ENCODE measurements at places on chromosomes 13 and 19. TPM values are rescaled to one million over a fixed set of nuclear protein-coding genes. Genes with fewer than 3 reads are reported as not detected.

GRCh38 chr19:3375221-3376090 lies 9.1 kb downstream of the NFIC start:
- DNase-seq, result no peak

The PABPC3 gene
- 0.10 TPM for total RNA-seq

DNA sequence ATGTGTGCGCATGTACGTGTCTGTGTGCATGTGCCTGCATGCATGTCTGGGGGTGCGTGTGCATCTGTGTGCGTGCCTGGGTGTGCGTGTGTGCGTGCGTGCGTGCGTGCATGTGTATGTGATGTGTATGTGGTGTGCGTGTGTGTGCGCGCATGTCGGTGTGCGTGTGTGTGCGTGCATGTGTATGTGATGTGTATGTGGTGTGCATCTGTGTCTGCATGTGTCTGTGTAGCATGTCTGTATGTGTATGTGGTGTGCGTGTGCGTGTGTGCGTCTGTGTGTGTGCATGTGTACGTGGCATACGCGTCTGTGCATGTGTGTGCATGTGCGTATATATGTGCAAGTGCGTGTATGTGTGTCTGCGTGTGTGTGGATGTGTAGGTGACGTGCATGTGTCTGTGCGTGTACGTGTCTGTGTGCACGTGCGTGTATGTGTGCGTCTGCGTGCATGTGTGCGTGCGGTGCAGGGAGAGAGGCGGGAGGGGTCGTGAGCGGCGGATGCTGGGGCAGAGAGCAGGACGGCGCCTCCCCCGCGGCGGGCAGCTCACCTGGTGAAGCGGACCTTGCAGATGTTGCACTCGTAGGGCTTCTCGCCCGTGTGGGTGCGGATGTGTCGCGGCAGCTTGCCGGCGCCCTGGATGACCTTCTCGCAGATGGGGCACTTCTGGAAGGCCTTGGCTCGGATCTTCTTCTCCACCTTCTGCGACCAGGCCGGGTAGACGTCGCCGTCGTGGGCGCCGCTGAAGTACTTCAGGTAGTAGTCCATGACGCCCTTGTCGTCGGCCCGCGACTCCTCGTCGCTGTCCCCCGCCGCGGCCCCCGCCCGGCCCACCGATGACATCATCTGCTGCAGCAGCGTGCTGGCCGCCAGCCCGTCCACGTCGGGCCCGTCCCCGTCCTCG lies 13.0 kb downstream of the ZBTB7A start:
- DNase-seq, result no peak

DNA sequence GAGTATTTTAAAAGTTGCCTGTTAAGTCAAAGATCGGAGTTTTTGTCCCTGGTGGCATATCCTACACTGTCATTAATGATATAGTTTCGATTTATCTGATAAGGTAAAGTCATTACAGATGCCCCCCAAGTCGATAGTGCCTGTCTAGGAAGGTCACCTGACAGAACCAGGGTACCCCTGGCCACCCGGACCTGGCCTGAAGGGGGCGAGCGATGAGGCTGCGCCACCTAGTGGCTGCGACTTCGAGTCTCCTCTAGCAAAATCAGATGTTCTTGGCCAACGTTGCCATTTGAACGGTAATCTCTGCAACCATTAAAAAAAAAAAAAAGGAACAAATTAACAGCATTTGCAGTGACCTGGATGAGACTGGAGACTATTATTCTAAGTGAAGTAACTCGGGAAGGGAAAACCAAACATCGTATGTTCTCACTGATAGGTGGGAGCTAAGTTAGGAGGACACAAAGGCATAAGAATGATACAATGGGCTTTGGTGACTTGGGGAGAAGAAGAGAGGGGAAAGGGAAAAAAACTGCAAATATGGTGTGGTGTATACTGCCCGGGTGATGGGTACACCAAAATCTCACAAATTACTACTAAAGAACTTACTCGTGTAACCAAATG lies 565.1 kb downstream of the LIG4 start:
- no peak for DNase-seq

DNA sequence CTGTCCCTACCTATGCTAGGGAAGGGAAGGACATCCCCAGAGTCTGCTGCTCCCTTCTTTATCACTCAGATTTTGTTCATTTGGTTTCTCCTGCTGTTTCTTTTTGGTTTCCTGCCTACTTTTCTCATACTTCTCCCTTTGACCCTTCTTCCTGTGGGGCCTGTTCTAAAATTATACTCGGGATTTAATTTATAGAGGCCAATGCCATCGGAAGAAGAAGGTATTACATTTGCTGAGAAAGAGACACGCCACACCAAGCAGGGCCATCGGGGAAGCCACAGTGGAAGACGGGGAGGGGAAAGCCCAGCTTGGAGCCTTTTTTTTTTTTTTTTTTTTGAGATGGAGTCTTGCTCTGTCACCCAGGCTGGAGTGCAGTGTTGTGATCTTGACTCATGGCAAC lies 46.8 kb upstream of the FARP1 start:
- no peak for DNase-seq

The CKM gene
- total RNA-seq, result not detected

DNA sequence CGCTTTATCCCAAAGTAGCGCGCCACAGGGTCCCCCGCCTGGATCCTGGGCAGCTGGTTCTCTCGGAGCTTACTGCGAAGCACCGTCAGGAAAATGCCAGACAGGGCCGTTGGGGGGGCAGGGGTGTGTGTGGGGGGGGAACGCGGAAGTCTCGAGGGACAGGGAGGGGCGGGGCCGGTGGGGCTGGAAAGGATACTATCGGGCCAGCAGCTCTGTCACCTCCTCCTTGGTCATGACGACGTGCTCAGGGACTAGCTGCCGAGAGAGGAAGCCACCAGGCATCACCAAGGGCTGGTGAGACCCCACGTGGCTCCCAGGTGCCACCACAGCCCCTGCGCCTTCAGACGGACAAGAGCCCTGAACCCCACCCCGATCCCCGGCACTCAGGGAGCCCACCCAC lies 5.3 kb downstream of the POLR2E start:
- no peak for DNase-seq

The PRR36 gene
- total RNA-seq, result not detected

GRCh38 chr19:41735071-41735600 lies 20.2 kb upstream of the CEACAM6 start:
- DNase-seq, result no peak

DNA sequence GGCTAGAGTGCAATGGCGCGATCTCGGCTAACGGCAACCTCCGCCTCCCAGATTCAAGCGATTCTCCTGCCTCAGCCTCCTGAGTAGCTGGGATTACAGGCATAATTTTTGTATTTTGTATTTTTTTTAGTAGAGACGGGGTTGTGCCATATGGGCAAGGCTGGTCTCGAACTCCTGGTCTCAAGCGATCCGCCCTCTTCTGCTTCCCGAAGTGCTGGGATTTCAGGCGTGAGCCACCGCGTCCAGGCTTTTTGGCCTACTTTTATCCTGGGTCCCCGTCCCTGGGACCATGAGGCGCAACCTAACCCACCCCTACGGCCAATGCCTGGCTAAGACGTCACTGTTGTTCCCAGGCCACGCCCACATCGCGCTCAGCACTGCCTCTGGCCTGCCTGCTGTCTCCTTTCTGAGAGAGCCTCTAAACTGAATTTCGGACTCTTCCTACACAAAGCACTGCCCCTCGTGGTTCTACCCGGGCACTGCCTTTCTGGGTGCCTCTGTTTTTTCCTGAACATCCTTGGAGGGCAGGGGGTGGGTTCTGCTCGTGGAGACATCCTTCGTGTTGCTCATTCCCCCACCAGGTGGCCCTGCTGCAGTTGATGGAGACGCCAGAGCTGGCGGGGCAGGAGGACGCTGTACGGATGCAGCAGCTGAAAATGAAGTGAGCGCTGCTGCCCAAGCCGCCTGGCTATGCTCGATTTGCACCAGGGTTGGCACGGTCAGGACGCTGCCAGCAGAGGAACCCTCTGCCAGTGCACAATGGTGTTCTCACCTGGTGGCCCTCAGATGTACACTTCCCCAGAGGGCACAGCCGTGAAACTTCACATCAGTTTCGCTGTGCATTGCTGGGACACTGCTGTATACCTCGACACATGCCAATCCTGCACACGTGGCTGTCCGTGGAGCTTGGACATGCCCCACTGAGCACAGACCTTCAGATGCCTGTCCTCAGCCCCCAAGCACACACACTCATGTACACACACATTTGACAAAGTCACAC lies 2.0 kb downstream of the REX1BD start:
- peak; percentile 54 for DNase-seq

The ADM5 gene
- 5.6 TPM for total RNA-seq

- DNase-seq, result no peak
Measured at GRCh38 chr13:67299751-67300150, 69.6 kb upstream of the PCDH9 start.

DNA sequence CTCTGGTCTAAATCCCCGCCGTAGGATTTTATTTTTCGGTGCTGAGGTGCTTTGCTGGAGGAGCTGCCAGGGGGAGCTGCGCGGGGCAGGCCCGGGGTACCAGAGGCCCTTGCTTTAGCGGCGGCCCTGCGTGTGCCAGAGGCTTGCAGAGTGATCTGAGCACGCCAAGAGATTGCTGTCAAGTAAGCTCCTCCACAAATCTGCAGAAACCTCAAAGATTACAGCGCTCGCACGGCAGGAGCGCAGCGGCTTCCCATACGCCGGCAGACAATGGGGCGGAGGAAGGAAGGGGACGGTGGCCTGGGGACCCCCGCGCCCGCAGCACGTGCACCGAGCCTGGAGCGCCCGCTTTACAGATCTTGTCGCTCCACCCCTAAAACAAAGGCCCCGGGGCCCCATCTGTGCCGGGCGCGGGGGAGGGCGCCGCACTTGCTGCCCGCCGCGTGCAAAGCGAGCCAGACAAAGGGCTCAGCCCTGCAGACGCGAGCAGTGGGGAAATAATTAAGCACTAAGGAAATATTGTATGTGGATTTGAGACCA lies 9.1 kb upstream of the C19orf12 start:
- DNase-seq, result peak; percentile 32

DNA sequence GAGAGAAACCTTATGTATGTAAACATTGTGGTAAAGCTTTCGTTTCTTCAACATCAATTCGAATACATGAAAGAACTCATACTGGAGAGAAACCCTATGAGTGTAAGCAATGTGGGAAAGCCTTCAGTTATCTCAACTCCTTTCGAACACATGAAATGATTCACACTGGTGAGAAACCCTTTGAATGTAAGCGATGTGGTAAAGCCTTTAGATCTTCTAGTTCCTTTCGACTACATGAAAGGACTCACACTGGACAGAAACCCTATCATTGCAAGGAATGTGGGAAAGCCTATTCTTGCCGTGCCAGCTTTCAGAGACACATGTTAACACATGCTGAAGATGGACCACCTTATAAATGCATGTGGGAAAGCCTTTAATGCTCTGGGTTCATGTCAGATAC lies 24.7 kb downstream of the ZNF136 start:
- DNase-seq, result no peak

- no peak for DNase-seq
Measured at GRCh38 chr13:66899955-66900354, 330.2 kb downstream of the PCDH9 start.

- DNase-seq, result no peak
Measured at GRCh38 chr13:53068585-53069520, 40.2 kb downstream of the OLFM4 start.

DNA sequence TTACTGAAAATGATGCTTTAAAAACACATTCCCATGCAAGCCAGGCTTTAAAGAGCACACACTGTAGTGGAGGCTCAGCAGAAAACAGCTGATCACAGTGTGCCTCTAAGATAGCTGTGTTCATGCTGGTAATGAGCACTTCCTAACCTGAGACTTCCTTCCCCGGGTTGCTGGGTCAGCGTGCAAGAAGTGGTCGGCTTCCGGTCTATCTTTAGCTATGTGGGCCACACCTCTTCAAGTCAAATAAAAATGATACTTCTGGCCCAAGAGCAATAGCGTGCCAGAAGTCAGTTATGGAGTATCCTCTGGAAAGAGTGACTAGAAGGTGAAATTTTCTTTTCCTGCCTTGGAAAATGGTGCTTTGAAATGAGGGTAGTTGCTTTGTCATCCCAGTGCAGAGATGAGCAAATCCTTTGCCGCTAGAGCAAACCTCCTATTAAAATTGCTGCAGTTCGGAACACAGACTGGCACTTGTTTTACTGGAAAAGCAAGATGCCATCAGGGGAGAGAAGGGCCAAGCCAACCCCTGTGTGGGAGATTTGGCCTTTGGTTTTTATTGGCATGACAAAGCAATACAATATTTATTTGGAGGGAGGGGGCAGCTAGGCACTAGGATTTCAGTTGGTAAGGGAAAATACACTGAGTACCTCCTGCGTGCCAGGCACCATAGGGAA lies 64.2 kb downstream of the ARHGAP35 start:
- peak; percentile 13 for DNase-seq

DNA sequence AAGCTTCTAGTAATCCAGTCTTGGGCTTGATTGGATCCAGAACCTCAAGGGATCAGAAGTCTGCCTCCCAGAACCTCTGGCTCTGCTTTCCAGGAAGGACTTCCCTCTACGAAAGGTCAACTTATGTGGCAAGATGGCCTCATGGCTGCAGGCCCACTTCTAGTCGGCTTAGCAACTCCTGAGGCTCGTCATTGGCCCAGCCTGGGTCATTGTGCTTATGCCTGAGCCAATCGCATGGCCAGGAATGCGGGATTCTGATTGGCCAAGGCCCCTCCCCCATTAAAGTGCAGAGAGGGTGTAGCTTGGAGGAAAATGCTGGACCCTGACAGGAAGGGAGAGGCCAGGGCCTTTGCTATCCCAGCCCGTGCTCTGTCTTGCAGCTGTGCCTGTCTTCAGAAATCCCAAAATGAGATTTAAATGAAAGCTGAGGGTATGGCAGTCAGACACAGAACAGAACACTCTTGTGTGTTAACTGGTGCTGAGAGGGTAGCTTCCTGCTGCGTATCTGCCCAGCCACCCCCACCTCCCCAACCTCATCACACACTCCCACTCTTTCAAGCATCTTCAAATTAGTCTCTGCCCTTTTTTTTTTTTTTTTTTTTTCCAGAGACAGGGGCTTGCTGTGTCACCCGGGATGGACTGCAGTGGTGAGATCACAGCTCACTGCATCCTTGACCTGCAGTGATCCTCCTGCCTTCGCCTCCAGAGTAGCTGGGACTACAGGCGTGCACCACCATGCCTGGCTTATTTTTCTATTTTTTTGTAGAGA lies 5.5 kb upstream of the CCNE1 start:
- DNase-seq, result no peak

DNA sequence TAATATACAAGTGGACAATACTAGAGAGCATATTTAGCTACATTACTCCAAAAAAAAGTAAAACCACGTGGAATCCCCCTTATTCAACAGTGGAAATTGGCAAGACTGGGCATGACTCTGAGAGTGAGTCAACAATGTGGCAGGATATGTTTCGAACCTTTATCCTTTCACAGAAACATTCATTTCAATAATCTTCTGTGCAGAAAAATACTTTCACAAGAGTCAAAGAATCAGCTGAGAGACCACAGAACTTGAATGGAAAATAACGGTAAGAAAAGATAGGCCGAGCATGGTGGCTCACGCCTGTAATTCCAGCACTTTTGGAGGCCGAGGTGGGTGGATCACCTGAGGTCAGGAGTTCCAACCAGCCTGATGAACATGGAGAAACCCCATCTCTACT lies 25.1 kb upstream of the CD70 start:
- DNase-seq, result no peak
